ENCODE measurements at places on chromosomes 1 and 21.

DNA sequence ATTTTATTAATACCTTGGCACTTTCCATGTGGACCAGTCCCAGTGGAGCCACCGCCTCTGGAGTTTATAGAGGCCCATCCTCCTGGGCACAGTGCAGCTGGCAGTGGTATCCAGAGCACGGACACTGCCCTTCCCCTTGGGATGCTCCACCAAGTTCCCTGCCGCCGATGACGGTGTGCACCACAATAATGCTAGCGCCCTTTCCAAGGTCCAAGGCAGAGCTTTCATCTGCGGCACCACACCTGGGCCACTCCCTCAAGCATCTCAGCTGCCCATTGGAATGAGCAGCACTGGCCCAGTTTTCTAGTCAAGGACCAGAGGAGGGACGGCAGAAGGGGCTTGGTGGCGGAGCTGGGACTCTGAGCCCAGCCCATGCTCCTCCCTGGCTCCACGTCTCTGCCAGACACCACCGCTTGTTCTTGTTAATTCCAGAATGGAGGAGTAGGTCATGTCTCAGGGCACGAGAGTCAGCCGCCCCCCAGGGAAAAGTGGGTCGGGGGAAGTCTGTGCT lies 24.5 kb downstream of the SIM2 start:
- no peak for DNase-seq

- no peak for DNase-seq
Measured at GRCh38 chr1:50214717-50215116, 106.0 kb downstream of the ELAVL4 start.

DNA sequence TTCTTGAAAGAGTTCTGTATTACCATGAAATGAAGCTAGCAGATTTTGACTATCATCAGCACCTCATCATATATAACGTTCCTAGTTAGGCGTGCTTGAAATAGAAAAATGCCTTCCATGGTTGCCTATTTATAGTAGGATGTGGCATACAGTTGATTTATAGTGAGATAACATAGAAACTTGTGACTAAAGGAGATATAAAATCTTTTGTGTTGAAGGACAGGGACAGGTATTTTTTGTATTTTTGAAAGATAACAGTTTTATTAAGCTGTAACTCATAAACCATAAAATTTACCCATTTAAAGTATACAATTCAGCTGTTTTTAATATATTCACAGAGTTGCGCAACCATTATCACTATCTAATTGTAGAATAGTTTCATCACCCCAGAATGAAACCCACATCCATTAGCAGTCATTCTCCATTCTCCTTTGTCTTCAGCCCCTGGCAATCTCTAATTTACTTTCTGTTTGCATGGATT lies 19.3 kb downstream of the SPEN start:
- DNase-seq: peak; percentile 32

GRCh38 chr1:205491794-205492193 lies 12.7 kb upstream of the CDK18 start:
- no peak for DNase-seq

DNA sequence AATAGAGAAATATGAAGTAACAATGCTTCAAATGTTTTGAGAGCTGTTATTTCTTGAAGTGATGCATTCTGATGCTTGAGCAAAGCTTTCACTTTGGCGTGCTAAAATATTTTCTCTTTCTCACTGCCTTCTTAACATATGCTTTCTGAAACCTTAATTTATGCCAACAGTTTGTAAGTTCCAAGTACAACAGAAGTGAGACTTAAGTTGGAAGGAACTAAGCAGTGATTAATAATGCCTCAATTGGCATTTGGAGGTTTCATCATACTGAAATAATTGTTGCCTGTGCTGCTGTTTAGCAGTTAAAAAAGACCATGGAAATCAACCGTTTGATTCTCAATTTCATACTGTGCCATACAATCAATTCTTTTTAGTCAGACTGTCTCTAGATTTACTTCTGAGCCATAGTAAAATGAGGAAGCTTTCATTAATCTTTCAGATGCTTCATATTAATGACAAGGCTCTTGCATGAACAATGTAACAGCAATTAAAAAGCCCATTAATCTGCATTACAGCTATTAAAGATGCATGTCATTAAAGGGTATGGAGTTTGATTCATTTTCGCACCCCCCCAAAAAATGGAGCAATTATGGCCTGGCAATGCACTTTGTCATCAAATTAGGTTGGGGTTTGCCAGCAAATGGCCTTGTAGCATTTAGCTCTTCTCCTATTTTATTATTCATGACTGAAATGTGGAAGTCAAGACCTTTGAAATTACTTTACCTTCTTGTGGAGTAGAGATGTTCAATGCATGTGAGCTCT lies 375.3 kb downstream of the USH2A start:
- no peak for DNase-seq
